ENCODE measurements at places on chromosomes 5 and 9.

- no peak for DNase-seq
Measured at GRCh38 chr9:20144197-20144596, 355.4 kb upstream of the SLC24A2 start.

DNA sequence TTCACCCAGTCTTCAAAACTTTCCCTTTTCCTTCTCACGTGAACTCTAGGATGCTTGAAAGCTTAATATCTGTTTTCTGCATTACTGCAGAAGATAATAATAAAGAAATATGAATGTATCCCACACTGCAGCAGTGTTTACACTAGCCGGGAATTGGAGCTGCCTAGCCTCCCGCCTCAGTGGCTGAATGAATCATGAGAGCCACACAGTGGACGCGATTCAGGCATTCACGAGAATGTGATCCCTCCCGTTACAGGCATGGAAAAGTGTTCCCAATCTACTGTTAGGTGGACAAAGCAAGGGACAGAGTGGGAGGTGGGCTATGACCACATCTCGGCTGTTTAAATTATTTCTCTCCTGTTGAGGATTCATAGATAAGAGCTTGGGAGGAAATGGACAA lies 69.4 kb upstream of the CTSL start:
- DNase-seq, result no peak

DNA sequence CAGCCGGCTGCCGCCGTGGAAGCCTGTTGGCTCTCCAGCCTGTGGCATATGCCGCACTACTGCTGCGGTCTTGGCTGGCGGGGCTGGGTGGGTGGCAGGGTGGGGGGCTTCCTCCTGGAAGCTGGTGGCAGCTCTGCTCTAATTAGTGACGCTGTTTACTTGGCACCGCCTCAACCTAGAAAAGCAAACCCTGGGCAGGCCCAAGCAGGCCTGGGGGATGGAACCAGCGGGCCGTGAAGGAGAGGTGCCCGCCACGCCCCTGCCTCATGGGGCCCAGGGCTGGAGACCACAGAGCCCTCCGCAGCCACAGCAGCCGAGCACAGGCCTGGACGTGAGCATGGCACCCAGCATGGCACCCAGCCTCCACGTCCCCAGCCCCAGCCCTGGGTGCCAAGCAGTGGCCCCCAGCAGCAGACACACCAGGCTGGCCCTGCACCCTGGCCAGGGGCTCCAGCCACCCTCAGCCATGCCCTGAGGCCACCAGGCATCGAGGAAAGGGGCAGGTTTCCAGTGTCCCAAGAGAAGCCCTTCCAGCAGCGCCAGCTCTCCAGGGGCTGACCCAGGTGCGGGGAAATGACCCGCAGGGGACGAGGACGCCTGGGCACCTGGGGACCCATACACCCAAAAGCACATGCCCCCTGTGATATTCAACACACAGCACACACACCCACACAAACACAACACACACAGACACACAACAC lies 5.4 kb upstream of the CCDC187 start:
- DNase-seq, result no peak

DNA sequence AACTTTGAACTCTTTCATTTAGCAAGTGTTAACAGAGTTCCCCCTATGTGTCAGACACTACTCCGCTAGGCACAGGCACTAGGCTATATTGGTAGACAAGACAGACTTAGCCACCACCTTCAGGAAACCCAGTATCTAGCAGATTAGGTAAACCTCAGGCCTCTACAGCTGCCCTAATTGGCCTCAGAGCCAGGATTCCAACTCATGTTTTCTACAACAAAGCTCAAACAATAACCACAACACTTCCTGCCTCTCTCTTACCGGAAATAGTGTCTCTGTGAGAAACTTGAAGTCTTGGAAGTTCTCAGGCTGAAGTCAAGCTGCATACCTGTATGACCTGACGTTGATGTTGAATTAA lies 116.6 kb upstream of the SLC44A1 start:
- no peak for DNase-seq

DNA sequence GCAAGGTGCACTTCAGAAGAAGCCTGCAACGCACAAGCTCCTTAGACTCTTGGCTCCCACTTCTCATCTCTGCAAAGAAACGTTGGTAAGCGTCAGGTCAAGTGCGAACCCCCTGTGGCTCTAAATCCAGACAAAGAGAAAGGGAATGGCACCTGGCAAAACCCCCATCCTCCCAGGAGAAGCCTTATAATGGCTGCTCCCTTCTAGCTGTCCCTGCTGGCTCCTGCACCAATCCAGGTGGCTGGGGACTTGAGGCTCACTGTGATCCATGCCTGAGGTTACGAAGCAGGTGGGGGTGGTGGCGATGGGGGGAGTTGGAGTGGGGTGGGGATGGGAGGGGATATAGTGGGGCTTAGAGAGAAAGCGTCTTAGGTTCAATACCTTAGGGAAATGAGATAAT lies 272.8 kb downstream of the DENND1A start:
- DNase-seq, result no peak

- DNase-seq, result peak; percentile 7
Measured at GRCh38 chr5:35129921-35130485, 82.3 kb upstream of the AGXT2 start.

Data from activated T-helper 1 cell treated with anti-CD3 and anti-CD28 coated beads, Interleukin-2, amount 50 U/mL, for 16 hours (primary cell).